ENCODE measurements at places on chromosomes 7 and 10.

- DNase-seq = no peak
Measured at GRCh38 chr10:36448760-36449691, 676.4 kb upstream of the ANKRD30A start.

DNA sequence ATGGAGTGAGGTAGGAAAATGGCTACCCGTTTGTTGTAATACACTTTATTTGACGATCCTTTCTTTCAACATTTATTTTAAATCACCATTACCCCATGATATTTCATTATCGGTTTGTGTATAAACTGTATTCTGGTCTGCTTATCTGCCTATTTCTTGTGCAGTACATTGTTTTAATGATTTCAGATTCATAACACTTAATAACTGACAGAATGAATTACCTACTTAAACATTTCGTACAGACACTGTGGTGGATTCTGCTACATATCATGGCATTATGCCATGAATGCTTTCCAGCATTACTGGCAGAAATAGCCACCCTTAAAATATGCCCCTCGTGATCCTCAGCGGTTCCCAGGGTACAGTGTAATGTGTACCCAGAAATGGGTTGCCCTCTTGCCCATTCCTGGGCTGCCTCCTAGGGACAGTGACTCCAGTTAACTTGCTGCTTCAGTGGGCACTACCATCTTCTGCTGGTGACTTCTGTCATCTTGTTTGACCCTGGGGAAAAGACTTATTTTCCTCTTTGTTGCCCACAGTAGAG, 74.5 kb downstream of the C1GALT1 start:
- no peak for DNase-seq

DNA sequence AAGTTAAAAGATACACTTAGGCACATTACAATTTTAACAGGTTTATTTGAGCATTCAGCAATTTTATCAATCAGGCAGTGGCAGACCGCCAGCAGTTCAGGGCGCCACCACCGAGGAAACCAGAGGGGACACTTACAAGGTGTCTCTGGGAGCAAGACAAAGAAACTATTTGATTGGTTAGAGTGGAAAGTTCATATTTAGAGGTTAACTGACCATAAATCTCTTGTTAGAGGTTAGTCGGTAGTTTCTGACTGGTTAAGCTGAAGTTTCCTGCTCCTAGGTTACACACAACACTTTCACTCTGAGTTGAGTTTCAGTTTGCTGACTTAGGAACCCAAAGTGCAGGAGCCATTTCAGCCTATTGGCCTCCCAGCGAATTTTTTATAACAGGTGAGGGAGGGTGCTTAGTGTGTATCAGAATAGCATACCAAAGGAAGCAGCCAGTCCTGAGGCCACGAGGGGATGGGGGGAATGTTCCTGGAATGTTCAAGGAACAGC, 10.8 kb upstream of the PVRIG start:
- DNase-seq = no peak

GRCh38 chr10:82210331-82210730, 335.3 kb downstream of the NRG3 start:
- DNase-seq = no peak

DNA sequence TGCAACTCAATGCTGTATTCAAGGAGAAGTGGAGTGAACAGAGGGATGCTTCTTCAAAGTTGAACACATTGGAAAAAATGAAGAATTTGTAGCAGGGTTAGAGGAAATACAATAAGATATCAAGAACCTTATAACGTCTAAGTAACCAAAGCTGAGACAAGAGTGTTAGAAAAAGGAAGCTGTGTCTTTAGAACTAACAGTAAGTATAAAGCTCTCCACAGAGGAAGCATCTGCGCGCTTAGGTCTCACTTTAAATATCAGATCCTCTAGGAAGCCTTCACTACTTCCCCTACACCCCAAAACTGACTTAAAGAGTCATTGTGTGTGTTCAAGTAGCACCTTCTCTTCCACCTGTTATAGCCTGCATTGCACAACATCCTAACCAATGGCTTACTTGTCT, 43.0 kb downstream of the CH25H start:
- DNase-seq = no peak

GRCh38 chr10:130989670-130990232, 321.8 kb downstream of the TCERG1L start:
- no peak for DNase-seq

DNA sequence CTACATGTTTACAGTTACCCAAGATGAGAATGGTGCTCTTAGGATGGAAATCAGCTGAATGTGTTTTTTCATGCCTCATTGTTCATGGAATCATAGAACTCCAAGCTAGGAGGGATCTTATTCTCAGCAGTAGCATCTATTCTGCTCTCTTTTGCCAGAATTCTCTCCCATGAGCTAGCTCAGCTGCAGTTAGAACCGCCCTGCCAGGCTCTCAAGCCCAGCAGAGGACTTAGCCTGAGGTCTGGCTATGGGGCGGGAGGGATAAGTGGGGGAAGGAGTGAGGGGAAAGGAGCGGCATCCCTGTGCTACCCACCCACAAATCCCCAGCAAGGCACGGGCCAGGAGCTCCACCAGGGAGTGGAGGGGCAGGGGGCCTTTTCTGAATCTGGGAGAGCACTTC, 120.7 kb upstream of the PLXNA4 start:
- DNase-seq = no peak

GRCh38 chr10:59812519-59813122, 59.4 kb upstream of the MRLN start:
- DNase-seq = no peak

DNA sequence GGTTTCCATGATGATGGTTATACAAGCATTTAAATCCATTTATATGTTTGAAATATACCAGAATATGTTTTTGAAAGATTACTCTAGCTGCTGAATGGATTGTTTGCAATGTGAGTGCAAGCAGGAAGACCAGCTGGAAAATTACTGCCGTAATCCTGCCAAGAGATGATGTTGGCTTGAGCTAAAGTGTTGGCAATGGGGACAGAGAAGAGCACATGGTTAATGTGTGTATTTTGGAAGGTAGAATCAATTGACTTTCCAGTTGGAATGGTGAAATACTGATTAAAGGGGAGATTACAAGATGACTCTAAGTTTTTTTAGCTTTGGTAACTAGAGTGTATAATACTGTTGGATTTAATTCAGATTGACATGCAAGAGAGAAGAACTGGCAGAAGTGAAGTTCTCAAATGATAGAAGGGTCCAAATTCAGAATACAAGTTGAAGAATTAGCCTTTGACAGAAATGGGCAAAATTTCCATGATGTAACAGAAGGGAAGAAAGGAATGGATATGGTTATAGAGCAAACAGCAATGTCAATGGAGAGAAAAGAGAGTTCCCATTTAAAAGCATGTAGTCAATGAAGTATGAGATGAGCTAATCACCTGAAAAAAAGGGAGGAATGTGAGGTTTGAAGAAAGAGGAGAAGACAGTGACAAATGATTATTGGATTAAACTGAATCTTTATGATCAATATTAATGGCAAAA, 422.0 kb downstream of the CDC14C start:
- peak; percentile 3 for DNase-seq

- no peak for DNase-seq
Measured at GRCh38 chr7:22317632-22318031, 39.3 kb downstream of the RAPGEF5 start.

- no peak for DNase-seq
Measured at GRCh38 chr10:101438881-101439391, 85.0 kb downstream of the BTRC start.

DNA sequence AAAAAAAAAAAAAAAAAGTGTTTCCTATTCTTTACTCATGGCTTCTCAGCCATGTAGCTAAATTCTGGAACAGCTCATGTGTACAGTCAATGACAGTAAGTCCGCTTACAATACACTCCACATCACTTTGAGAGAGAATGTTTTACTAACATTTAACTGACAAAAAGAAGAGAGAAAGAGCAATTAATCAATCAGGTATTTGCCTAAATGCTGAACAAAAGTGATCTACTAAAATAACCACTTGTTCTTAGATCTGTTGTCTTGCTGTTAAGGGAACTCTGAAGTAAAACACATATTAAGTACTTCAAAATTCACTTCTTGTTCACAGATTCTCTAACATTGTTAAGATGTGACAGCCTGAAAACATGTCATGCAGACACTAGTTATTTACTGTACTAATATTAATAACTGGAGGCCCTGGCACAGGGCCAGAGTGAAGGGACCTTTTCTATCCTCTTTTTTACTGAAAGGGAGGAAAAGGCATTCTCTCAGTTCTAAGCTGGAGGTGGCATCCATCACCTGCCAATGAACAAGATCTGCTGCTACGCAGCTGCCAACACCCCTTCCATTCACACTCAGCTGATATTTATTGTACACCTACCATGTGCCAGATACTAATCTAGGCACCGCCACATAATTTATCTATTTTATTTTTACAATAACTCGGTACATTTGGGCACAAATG, 72.6 kb downstream of the AHR start:
- DNase-seq = no peak

DNA sequence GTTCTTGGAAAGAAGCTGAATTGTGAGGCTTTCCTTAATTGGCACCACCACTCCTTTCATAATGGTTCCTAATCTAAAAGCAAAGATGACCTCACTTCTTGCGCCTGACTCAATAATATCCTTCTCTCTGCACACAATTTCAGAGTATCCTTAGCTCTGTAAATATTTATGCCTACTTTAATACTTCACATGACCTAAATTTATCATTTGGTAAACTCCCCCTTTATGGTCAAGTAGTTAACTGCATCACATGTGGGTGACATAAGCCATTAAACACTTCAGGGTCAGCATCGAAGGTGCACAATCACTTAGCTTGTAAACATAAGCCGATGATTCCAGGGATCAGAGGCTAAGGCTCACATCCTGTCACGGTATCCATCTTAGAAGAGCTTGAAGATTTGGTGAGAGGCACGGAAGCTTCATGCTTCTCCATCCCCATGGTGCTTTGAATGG, 7.3 kb upstream of the RHOBTB1 start:
- DNase-seq = peak; percentile 64

- peak; percentile 9 for DNase-seq
Measured at GRCh38 chr7:108529341-108529740, 3.4 kb upstream of the PNPLA8 start.

DNA sequence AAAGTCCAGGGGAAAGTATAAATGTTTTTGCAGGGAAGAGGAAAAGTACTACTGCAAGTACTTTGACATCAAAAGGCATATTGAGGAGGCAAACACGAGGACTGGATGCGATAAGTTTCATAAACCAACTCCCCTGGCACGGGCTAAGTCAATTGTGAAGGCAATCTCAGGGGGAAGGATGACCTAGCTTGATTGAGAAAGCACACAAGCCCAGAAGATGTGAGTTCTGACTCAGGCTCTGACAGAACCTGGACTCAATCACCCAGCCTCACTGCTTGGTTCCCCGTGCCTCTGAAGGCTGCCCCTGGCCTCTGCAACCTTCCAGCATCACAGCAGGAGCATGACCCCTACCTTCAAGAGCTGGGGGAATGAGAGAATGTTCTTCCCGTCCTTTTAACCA, 93.2 kb upstream of the ZNF438 start:
- no peak for DNase-seq

GRCh38 chr7:24334012-24334411, 50.0 kb downstream of the NPY start:
- peak; percentile 18 for DNase-seq

GRCh38 chr7:4167385-4167910, 514.6 kb upstream of the FOXK1 start:
- DNase-seq = no peak

DNA sequence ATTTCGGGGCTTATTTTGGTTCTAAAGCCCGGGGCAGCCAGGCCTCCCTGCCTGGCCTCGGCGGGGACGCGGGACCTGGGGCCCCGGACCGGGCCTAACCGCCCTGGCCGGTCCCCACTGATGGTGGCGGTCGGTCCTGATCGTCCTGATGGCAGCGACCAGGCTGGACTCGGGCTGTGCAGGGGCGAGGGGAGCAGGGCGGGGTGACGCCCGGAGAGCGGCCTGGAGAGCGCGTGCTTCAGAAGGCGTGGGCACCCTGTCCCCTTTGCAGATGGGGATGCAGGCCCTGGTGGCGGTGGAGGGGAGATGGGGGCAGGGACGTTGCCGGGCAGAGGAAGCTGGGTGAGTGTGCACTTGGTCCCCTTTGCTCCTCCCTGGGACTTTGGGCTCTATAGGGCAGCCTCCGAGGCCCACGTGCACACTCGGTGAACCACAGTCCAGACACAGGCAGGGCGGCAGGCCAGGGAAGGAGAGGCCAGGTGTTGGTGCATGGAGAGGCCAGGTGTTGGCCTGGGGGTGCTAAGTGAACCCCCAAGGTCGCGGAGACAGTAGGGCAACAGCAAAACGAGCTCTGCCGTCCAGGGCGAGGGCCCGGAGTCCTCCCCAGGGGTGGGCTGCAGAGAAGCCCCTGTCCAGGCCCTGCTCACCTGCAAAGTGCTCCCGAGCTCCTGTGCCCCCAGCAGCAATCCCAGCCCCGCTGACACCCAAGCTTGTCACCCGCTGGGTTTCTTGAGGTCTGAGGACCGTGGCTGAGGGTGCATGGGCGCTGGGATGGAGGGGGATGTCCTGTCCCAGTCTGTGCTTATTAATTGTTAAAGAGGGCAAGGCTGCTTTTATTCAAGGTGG, 42.4 kb upstream of the FAM20C start:
- peak; percentile 21 for DNase-seq

DNA sequence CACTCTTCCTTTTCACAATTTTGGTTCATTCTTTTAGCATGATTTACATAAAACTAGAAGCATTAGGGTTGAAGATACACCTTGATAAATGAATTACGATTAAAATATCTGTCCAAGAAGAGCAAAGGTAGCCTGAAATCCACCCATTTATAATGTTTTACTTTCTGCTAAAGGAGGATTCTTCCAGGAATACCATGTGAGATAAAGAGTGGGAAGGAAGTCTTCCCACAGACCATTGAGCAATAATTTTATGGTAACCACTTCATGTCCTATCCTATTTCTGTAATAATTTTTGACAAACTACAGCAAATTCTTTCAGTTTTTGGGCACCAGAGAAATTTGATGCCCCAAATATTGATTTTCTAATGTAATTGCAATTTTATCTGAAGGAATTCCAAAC, 150.6 kb upstream of the STEAP4 start:
- DNase-seq = no peak

DNA sequence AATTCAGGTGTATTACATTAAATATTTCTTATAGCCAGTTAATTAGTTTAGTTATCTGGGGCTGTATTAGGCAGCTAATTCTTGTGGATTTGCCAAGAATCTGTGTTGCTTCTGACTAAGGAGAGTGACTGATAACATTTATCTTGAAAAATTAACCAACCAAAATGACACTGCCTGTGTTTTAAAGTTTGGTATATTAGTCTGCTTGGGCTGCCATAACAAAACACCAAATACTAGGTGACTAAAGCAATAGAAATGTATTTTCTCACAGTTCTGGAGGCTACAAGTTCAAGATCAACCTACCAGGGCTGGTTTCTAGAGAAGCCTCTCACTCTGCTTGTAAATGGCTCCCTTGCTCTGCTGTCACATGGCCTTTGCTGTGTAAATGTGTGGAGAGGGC, 12.9 kb downstream of the EXOC4 start:
- DNase-seq = no peak

All from NCI-H774 (cell line).